ENCODE measurements at places on chromosomes 1 and 21.

- no peak for DNase-seq
Observed at GRCh38 chr1:66380452-66381212, 153.3 kb upstream of the SGIP1 start.

DNA sequence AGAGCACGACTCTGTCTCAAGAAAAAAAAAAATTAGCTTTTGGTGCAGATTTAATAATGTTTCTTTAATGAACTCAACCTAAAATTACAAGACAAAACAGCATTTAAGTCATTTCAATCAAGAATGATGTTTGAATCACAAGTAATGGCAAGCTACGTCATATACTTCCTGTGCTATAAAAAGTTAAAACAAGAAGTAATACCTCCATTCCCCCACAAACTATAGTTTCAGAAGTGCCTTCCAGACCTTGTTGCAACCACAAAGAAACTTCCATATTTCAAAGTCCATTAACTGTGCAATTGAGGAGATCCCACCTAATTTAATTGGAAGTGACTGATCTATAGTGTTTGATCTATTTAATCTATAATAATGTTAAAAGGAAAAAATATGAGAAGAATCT lies 15.1 kb downstream of the NRDC start:
- DNase-seq = no peak

GRCh38 chr1:241846375-241846774 lies 1.6 kb upstream of the EXO1 start:
- no peak for DNase-seq

DNA sequence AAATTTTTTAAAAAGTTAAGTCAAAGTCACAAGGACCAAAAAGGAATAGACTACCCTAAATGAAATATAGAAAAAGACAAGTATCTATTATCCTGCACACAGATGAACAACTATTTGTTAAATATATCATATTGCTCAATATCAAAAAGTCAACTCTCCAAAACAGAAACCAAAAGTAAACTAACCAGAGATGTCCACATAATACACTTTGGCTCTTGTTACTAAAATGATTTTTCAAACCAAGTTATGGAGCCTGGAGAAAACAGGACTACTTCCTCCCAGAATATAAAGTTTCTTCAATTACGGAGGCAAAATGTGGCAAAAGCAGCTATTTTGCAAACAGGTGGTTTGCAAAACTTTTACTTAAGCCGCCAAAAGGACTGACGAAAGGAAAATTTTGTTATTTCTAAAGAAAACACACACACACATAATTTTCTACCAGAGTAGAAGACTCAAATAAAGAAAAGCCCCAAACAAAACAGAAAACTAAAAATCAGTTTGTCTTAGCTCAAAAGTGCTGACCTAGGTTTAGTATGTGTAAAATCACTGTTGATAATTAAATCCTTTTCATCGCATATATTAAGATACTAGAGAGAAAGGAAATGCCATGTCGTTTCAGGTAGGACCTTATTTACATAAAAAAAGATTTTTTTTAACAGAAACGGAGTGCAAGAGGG lies 1.1 kb downstream of the DPYD start:
- no peak for DNase-seq

DNA sequence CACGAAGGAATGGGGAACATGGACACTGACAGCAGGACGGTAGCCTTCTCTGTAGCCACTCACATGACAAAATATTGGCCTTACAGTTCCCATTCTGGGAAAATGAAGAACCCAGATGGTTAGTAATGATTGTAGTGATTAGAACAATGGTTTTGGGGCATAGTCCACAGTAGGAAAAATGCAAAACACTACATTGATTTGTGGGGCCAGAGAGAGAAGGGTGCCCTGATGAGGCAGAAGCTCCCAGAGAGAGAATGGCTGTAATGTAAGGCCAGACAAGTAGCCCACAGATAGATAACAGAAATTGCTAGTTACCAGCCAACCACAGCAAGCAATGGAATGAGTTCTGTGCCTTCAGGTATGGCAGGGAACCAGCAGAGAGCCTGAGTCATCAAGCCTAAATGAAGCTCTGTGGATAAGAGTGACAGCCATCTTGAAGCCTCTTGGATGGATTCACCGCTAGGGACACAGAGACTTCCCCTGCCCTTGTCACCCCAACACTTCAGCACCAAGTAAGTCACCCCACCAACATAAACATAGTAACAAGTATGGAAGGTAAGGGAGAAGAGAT lies 206.1 kb downstream of the BACH1 start:
- DNase-seq = no peak

DNA sequence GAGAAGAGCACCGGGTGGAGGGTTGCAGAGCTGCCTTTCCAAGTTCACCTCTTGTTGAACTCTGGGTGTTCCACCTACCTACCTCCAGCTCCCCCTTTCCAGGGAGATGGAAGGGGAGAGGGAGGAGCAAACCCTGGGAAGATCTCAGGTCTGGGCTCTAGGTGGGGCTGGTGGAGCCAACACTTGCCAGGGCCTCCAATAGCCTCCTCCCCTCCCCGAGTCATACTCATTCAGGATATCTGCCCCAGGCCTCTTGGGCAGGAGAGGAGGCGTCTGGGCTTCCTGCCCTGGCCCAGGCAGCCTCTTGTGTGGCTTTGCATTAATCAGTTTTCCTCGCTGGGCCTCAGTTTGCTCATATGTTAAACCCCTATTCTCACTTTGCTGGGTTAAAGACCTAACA lies 13.4 kb downstream of the RAP1GAP start:
- DNase-seq = no peak

DNA sequence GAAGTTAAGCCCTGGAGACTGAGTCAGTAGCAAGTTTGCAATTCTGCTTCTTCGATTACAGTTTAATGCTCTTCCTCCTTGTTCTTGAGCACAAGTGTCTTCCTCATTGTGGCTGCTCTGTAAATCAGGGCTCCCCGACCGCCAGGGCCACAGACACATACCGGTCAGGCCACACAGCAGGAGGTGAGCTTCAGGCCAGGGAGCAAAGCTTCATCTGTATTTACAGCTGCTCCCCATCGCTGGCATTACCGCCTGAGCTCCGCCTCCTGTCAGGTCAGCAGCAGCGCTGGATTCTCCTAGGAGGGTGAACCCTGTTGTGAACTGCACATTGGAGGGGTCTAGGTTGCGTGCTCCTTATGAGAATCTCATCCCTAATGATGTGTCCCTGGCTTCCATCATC lies 1.7 kb upstream of the TRAPPC10 start:
- no peak for DNase-seq

DNA sequence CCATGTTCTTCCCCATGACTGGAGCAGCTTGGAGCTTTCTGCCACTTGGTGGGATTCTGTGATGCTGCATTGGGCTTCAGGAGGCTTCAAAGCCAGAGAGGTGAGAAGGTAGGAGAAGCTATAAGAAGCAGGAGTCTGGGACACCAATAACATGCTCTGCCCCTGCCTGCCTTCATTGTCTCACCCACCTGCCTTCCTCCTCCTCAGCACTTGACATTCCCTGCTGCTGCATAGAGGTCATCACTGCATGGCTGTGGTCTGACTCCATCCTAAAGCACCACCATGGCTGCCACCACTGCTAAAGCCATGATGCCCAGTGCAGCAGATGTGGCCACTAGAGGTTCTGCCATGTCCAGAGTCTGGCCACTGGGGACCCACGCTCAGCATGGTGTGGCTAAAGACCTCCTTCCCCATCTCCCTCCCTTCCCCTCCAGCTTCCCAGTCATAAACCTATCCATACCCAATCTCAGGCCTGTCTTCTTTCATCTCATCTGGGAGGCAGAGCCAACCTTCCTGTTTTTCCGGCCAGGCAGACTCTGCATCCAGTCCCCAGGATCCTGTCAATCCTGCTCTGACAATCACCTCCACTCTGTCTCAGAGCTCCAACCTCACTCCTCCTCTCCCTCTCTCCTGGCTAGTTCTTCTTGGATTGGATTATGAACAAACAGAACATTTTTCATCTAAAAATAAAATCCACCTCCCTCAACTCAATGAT lies 285.1 kb upstream of the POU3F1 start:
- no peak for DNase-seq

DNA sequence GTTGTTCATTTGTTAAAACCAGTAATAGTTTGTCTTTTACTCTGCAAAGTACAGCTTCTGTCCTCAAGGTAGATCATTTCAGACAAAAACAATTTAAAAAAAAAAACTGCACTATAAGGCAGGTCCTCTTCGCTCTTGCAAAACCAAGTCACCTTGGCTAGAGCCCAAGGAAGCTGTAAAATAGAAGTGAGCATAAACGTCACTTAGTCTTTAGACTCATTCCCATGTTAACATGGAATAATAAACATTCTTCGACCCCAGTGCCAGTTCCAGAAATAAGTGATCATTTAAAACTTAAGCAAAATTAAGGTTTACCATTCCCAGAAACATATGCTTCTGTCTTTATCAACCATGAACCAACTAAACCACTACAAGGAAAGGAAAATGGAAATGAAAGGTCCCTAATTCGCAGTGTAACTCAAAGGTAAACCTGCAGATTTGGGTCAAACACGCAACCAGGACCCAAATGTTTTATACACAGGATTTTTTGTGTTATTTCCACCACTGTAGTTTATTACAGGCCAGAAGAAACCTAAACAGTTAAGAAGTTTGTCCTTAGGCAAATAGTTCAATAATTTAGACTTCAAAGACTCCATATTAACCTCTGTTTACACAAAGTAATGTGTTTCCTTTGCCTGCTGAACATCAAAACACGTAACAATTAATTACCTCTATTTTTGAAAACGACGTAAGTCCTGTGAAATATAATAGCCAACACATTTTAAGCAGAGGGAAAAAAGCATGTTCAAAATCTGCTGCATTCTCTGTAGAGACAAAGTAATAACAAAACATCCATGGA lies 54.6 kb downstream of the TGFBR3 start:
- no peak for DNase-seq

DNA sequence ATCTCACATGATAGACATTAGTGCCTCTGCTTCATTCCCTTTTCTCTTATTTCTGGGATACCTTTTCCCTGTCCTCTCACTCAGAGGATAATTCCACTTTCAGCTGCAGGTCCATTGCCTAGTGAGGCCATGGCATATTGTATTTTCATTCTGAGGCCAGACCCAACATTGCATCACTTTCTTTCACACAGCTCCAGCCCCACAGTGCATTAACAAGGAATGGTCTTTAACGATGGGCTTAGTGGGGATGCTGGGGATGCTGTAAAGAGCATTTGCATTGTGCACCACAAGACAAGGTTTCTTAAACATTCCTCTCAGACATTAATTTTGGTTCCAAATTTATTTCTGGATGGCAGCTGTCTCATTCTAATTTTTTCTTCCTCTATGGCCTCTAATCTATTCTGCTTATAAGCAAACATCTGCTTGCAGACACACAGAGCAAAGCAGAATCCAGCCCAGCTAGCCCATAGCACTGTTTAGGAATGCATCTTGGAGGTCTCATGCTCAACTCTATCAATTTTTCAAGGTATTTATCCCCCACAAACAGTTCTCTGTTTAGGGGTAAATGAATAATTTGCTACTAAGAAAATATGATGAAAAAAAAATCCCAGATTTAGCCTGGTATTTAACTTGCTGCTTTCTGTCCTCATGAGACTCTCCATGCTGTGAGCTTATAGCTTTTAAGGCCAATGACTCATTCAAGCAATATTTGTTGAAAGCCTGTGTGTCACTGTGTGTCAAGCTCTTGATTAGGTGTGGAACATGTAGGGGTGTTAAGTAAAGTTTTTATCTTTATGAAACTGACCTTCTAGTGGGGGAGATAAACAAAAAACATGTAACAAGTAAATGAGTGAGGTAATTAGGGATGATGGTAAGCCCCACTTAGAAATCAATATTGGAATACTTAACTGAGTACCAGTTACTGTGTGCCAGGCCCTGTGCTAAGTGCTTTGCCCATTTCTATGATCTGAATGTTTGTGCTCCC lies 44.5 kb upstream of the CCDC190 start:
- DNase-seq = peak; percentile 24

- DNase-seq = no peak
Observed at GRCh38 chr1:42756956-42757891, 9.6 kb downstream of the P3H1 start.

- DNase-seq = no peak
Observed at GRCh38 chr21:39390212-39390765, 41.4 kb upstream of the HMGN1 start.

GRCh38 chr1:214566158-214567104 lies 15.0 kb upstream of the PTPN14 start:
- peak; percentile 68 for DNase-seq

- no peak for DNase-seq
Observed at GRCh38 chr1:47208374-47208850, 18.6 kb upstream of the PDZK1IP1 start.

DNA sequence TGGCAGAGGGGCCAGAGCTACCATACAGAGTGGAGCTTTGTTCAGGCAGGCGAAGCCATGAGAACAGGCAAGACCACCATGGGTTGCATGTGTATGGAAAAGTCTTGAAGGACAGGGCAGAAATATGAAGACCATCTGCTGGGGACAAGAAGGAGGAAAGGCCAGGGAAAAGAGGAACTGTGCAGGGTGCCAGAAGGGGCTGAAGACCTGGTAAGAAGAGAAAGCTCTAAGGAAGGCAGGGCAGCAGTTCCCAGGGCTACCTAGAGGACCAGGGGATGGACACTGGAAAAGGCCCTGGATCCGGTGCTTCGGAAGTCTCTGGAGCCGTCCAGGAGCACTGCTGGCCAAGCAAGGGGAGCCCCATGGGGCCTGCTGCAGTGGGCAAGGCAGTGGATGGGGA lies 43.4 kb downstream of the PKP1 start:
- DNase-seq = no peak

DNA sequence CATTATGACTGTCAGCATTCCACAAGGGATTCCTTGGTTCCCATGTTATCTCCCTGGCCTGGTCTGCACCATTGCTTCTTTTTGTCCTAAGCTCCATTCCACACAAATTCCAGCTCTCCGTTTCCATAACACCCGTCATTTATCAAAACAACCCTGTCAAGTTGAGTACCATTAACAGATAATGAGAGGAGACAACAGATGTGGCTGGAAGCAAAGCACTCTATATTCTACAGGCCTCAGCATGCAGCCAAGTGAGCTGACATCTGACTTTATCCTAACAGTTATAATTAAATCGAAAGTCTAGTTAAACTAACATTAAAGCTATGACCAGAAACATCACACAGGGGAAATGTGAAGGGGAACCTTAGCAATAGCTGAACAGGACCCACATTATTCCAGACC lies 110.4 kb downstream of the RERE start:
- DNase-seq = no peak

DNA sequence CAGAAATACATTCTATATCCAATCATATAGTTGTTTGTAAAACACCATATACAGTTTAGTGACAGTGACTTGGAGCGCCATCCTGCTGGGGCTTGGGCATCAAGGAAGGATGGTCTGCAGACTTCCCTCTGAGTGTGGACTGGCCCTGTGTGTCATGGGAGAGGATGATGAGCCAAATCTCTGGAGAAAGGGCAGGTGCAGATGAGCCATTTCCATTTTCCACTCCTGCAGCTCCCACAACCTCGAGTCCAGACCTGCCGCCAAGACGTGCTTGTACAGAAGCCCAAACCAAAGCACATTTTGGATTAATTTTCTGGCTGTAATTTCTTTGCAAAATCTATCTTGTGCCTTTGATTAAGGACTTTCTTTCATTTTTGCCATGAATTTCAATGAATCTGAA lies 48.3 kb upstream of the SLC22A15 start:
- DNase-seq = no peak
